B cell (primary cell): ENCODE measurements at places on chromosomes 11 and 22. TPM values are rescaled to one million over a fixed set of nuclear protein-coding genes. Genes with fewer than 3 reads are reported as not detected.

P2RX6 gene
- 0.49 and 0.83 TPM in 2 replicates for total RNA-seq

NAV2 gene
- 19.8 and 22.2 TPM in 2 replicates for total RNA-seq

NRIP3 gene
- 0.56 and 0.59 TPM in 2 replicates for total RNA-seq

ARSA gene
- 77.1 and 82.0 TPM in 2 replicates for total RNA-seq

MRGPRE gene
- not detected in 2 replicates for total RNA-seq
